Chondrocyte (in vitro differentiated cells): ENCODE measurements at places on chromosomes 12 and 14. TPM values are rescaled to one million over a fixed set of nuclear protein-coding genes. Genes with fewer than 3 reads are reported as not detected.

The C12orf56 gene
- 0.10 to 0.38 TPM in 2 of 3 replicates, not detected in the other for total RNA-seq

The DEGS2 gene
- total RNA-seq, result 0.17 to 0.36 TPM in 2 of 3 replicates, not detected in the other

The FOXJ2 gene
- 21.1 to 24.0 TPM (median 23.4 TPM) in 3 replicates for total RNA-seq

The KRT78 gene
- not detected in 3 replicates for total RNA-seq

The INHBC gene
- not detected in 3 replicates for total RNA-seq

The PDE3A gene
- total RNA-seq, result 20.6 to 27.9 TPM (median 27.9 TPM) in 3 replicates

The PLBD1 gene
- total RNA-seq, result 2.4 to 5.5 TPM (median 4.1 TPM) in 3 replicates

The RERG gene
- total RNA-seq, result 10.1 to 64.8 TPM (median 10.8 TPM) in 3 replicates
